ENCODE measurements at places on chromosomes 11 and 22.

DNA sequence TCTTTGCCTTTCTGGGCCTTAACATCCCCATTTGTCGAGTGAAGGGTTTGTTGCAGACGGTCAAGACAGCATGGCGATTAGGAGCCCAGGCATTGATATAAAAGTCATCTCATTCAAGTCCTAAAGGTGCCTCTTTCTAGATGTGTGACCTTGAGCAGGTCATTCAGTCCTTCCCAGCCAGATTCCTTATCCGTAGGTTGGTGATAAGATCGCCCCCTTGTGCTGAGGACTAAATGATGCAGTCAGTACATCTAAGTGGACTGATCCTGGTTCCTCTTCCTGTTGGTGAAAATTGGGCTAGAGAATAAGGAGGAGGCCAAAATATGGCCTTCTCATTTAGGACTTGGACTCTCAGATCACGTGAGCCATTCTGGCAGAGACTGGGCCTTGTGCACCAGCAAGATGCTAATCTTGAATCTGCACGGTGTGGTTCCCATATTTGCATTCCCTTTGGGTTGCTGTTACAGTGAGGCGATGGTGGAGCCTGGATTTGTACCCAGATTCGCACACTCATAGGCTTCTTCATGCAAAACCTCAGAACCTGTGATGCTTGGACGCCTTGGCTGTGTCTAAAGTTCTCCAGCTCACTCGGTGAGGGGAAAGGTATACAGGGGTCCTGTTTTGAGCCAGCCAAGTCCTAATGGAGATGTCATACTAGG, 156.8 kb downstream of the MYO18B start:
- no peak for DNase-seq

GRCh38 chr11:129266536-129266935, 74.4 kb upstream of the ARHGAP32 start:
- no peak for DNase-seq

- no peak for DNase-seq
These were observed 3.2 kb downstream of the MPST start for GRCh38 chr22:37022483-37023337.

DNA sequence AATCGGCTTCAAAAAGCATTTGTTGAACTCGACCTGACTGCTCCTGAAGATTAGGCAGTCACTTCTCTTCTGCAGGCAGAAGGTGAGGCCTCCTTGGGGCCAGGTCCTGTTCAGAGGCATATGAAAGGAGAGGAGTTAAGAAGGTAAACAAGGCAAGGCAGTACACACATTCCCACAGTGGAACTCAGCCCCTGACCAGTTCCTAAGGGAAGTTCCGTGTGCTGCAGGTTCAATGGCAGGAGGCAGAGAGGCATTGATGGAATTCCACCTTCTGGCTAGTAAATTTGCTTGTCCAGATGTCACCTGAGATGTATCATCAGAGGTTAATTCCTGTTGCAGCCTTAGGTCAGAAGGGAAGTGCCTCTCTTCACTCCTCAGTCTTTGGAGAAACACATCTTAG, 337.0 kb upstream of the MTNR1B start:
- no peak for DNase-seq

- DNase-seq: peak; percentile 50
These were observed 69.7 kb upstream of the CDON start for GRCh38 chr11:126132319-126132718.

DNA sequence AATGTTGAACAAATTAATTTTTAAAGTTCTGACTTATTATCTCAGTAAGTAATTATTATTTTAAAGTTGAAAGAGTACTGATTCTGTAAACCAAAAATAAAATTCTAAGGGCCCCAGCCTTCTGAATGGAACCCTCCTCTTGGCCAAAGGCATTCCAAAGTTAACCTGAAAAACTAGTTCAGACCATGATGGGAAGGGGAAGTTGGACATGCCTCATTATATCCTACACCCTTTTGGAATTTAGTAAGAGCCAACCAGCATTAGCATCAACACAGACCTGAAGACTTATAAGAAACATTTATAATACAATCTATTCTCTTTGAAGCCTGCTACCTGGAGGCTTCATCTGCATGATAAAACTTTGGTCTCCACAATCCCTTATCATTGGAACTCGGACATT, 18.9 kb downstream of the LGR4 start:
- no peak for DNase-seq

DNA sequence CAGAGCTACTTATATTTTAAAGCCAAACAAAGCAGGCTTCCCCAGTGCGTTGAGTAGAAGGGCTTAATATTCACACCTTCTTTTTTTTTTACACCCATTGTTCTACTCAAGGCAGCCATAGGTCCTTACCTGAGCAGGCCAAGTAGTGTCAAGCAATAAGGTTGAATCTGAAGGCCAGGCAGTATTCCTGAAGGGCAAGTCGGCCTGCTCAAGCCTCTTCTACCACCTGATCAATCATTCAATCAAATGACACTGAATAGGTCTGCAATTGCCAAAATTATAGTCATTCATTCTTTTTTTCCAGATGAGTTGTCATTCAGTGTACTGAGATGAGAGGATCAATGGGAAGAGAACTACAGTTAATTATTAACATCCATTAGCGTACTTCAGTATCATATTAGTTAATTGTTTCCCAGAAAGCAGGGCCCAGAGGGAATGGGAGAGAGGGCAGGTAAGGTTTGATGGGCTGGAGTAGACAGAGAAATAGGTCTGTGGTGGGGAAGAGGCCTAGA, 11.9 kb upstream of the PPP2R1B start:
- no peak for DNase-seq

GRCh38 chr11:122330279-122330965, 214.4 kb upstream of the BLID start:
- no peak for DNase-seq

DNA sequence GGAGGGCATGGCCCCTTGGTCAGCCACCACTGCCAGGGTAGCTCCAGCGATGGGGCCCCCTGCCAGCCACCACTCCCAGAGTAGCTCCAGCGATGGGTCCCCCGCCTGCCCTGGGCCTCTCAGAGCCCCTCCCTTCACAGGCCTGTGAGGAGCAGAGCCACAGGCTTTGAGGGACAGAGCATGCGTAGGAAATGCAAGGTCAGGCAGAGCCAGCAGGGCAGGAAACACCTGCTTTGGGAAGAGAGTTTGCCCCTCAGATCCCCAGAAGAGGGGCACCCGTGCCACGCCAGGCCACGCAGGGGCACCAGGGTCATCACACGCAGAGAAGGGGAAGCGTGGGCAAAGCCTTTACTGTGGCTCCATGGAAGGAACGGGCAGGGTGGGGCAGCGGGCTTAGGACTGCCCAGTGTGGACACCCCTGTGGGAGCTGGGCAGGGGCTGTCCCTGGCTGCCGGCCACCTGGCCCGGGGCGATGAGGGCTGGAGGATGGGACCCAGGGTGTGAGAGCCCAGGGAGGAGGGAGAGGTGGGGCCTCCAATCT, 477.8 kb downstream of the BRD1 start:
- DNase-seq: no peak

- no peak for DNase-seq
These were observed 637 bp upstream of the ZBTB16 start for GRCh38 chr11:114058871-114059277.

DNA sequence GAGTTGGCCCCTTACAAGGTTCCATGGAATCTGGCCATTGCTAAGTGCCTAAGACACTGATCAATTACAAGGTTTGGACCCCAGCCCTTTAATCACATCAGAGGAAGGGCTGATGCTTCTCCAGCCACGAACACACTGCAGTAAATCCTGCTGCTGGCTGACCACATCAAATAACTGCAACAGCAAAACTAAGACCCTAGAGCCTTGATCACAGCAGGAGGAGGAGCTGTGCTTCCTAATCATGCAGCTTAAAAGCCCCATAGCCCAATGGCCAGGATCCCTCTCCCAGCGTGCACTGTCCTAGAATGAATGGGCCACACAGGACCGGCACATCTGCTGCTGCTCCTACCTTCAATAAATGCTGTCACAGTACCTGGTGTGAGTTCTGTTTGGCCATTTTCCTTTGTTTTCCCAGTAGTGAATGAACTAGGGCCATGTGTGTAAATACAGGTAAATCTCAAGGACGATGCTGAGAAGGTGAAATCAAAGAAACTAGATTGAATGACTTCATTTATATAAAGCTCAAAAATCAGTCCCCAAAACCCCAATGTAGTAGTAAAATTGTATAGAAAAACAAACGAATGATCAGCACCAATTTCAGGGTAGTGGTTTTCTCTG, 12.7 kb downstream of the ZP1 start:
- DNase-seq: no peak

GRCh38 chr11:128530118-128531074, 57.0 kb downstream of the ETS1 start:
- no peak for DNase-seq

DNA sequence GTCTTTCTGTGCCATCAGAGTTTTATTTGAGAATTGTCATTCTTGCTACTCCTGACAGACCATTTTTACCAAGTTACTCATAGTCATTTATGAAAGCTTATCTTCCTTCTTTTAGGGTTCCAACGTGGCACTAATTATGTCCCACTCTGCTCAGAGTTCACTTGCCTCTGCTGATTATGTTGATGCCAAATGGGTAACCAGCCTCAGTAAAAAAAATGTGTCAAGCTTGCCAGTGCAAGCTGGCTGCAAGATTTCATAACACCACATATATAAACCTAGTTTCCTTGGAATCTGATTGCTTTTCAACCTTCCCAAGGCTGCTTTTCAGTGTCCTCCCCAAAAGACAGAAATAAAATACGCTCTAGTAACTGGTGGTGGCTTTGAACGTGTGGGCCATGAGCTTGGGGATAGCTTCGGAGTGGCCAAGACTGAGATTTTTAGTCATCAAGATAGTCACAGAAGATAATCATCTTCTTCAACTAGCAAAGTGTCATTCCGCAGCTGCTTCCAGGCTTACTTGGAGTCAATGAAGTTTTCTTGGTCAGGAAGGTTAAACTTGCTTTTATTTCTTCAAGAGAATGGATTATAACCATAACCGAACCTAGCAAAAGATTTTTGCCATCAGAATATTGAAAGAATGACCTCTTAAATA, 29.5 kb upstream of the APOA1 start:
- DNase-seq: no peak

DNA sequence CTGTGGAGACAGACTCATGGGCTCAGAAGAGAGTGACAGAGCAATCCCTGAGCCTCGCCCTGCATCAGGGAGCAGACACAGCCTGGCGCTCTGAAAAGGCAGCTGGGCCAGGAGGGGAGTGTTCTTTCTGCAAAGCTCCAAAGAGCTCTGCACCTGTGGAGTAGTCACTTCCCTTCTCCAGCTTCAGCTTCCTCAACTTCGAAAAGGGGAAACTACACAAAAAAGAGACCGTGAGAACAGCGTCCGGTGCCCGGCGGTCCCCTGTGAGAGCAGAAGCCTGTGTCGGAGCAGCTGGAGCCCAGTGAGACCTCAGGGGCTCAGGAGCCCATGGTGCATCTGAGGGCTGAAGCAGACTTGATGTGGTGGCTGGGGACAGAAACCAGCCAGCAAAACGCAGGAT, 35.1 kb downstream of the TP53I11 start:
- DNase-seq: no peak

DNA sequence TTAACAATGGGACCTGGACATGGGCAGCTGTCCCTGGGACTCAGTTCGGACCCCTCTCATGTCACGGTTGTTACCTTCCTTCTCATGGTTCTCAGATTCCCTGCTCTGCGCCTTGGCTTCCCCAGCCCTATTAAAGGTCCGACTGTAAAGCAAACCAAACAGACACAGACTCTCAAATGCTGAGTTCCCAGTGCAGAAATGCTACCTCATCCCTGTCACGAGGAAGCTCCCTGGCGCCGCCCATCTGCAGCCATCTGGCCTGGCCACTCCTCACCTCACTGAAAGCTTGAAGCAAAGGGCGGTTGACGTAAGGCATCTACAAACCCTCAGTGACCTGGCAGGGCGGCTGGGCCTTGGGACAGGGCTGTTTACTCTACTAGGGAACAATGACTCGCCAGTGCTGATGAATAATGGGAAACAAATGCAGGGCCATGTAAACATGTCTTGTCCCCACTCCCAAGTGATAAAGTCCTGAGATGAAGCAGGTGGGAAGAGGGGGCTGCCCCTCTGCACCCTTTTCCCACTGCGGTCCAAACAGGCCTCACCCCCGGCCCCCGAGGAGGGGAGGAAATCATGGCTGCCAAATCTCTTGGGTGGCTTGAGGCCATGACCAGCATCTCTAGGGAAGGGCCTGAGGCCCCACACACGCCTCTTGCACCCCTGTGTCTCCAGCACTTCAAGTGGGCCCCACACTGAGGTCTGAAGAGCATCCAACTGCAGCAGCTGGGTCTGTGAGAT, 49.3 kb downstream of the SCUBE1 start:
- peak; percentile 61 for DNase-seq

GRCh38 chr22:40313007-40313406, 33.3 kb upstream of the ADSL start:
- DNase-seq: no peak

All from NCI-H774 (cell line).